Activated T-cell treated with anti-CD3 and anti-CD28 coated beads for 24 hours (primary cell): ENCODE measurements at places on chromosomes 6 and 20.

- DNase-seq: no peak
Observed at GRCh38 chr6:113464960-113465359, 392.2 kb upstream of the MARCKS start.

GRCh38 chr20:37414224-37415035, 68.5 kb downstream of the SRC start:
- DNase-seq: no peak

- DNase-seq: no peak
Observed at GRCh38 chr20:37522260-37523011, 1.4 kb downstream of the NNAT start.

- no peak for DNase-seq
Observed at GRCh38 chr20:2133318-2134183, 31.9 kb downstream of the STK35 start.

GRCh38 chr6:25747477-25747876, 7.1 kb upstream of the SLC17A4 start:
- no peak for DNase-seq

GRCh38 chr6:31502586-31502985, 4.6 kb downstream of the MICB start:
- no peak for DNase-seq

GRCh38 chr6:2806644-2807043, 35.0 kb downstream of the SERPINB1 start:
- DNase-seq: no peak

- no peak for DNase-seq
Observed at GRCh38 chr6:128078276-128078675, 177.4 kb upstream of the THEMIS start.

DNA sequence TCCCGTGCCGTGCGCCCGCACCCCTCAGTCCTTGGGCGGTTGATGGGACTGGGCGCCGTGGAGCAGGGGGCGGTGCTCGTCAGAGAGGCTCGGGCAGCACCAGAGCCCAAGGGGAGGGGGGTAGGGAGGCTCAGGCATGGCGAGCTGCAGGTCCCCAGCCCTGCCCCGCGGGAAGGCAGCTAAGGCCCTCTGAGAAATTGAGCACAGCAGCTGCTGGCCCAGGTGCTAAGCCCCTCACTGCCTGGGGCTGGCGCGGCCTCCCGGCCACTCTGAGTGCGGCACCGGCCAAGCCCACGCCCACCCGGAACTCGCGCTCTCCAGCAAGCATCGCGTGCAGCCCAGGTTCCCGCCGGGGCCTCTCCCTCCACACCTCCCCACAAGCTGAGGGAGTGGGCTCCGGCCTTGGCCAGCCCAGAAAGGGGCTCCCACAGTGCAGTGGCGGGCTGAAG, 16.4 kb downstream of the SOX4 start:
- no peak for DNase-seq

DNA sequence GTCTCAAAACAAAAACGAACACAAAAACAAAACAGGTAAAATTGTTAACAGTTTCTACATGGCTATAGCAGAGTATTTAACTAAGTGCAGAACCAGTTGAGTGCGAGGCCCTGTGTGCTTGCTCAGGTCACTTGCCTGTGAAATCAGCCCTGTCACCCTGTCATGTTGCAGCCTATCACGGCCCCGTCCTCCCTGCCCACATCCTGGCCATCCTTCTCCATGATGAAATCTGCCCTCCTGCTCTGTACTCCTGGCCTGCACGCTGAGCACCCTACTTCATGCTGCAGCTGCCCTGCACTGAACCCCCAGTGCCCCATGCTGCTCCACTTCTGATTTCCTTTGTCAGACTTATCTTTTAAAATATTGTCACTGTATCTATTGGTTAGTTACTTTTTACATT, 62.4 kb downstream of the DTD1 start:
- DNase-seq: no peak

GRCh38 chr6:11035616-11036350, 8.3 kb downstream of the ELOVL2 start:
- no peak for DNase-seq

- no peak for DNase-seq
Observed at GRCh38 chr6:74100719-74101287, 404.8 kb downstream of the CD109 start.

DNA sequence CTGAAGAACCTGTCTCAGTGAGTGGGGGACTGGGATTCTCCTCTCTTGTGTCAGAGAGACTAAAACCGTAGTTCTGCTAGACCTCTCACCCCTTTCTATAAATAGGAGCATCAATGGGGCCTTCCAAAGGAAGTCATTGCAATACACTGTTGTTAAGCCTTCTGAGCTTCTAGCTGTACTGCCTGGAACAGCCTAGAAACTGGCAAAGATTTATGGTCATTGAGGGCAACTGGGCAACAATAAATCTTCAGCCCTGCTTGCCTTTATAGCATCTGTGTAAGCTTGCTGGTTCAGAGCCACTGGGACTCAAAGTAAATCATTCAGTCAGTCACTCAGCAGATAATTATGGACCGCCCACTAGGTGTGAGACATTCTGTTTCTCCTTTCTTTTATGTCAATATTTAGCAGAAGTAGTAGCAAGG, 53.2 kb downstream of the PPP1R14C start:
- no peak for DNase-seq

GRCh38 chr6:10381830-10382208, 33.1 kb downstream of the TFAP2A start:
- no peak for DNase-seq

GRCh38 chr6:32945108-32945760, 4.4 kb upstream of the HLA-DMB start:
- no peak for DNase-seq

GRCh38 chr6:37010402-37010892, 5.0 kb downstream of the FGD2 start:
- no peak for DNase-seq

GRCh38 chr20:46709055-46709458, 392 bp upstream of the SLC2A10 start:
- DNase-seq: no peak

GRCh38 chr20:57080796-57081195, 185.6 kb downstream of the BMP7 start:
- no peak for DNase-seq

- DNase-seq: no peak
Observed at GRCh38 chr6:44897316-44897715, 430.8 kb upstream of the RUNX2 start.

- no peak for DNase-seq
Observed at GRCh38 chr20:30286157-30286556, 971.3 kb upstream of the DEFB115 start.

- no peak for DNase-seq
Observed at GRCh38 chr6:136961848-136962247, 39.7 kb downstream of the SLC35D3 start.

GRCh38 chr6:78831492-78831891, 35.9 kb upstream of the IRAK1BP1 start:
- DNase-seq: no peak

GRCh38 chr6:6560909-6561308, 27.6 kb upstream of the LY86 start:
- DNase-seq: no peak

- DNase-seq: no peak
Observed at GRCh38 chr20:43095034-43095433, 94.7 kb downstream of the PTPRT start.

DNA sequence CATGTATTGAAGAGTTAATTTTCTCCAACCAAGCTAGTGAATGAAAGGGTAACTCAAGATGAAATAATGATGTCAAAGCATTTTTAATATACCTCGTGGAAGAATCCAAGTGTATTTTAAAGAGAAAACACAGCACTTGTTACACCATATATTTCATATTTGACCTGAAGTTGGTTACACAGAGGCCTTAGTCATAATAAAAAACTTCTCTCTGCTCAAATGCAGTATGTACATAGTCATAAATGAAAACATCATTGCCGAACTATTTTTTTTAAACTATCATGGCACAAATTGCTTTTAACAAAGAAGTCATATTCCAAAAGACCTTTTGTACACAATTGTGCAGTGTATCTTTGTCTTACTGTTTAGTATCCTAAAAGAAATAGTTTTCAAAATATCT, 43.0 kb downstream of the BACH2 start:
- DNase-seq: no peak

- DNase-seq: no peak
Observed at GRCh38 chr6:25295651-25296050, 16.5 kb downstream of the CARMIL1 start.

GRCh38 chr20:38791291-38791690, 14.2 kb upstream of the PPP1R16B start:
- DNase-seq: no peak

- peak; percentile 42 for DNase-seq
Observed at GRCh38 chr6:63636518-63637021, 968 bp downstream of the PHF3 start.

DNA sequence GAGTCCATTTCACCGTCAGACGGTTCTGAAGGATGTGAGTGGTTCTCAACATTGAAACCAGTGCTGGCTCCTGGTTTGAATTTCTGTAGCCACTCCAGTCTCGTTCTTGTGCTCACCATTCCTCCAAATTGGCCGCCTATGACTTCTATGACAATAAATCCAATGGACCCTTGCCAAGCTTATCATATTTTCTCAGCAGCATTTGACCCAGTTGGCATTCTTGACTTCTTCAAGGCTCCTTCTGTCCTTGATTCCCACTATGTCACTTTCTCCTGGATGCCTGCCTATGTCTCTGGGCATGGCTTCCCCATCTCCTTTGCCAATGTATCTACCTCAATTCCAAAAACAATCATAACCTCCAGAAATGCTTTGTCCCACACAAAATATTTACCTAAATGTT, 756.0 kb upstream of the NRSN1 start:
- DNase-seq: no peak

DNA sequence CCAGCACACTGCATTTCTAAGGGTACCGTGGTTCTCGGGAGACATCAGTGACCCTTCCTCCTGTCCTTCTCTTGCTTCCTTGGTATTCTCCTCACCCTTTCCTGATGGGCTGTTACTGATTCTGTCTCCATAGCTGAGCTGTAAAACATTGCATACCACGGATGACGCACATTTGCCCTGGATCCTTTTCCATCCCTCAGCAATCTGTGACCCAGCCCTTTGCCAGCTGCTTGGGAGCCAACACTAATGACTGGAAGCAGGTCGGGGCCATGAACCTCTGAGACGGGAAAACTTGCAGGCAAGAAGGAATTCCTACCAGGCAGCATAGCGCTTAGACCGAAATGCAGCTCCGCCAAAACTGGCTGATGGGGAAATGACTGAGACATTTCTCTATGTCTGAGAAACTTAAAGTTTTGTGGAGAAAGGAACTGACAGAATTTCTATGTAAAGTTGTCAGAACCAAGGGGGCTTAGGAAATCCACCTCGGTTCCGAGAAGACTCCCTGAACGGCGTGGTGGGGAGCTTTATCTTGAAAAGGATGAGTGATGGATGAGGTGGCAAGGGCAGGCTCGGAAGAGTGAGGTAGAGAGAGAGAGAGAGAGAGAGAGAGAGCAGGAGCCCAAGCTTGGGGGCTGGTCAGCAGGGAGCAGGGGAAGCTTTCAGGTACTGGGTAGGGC, 19.2 kb downstream of the TUBB2B start:
- DNase-seq: no peak

- DNase-seq: no peak
Observed at GRCh38 chr6:110618591-110619267, 142.3 kb upstream of the SLC22A16 start.

DNA sequence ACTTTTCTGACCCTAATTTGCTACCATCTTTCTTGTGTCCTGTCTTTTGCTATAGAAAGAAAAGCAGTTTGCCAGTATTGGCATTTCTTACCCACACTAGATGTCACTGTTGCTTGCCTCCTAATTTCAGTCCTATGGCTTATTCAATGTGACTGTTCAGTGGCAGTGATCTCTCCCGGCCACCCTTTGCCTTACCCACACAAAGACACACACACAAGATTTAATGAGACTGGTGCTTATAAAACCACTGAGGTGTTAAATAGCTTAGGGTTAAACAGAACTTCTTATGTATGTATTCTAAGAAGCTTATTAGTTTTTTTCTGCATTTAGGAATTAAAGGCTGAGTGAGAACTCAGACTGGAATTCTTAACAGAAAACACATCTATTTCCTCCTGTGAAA, 233.6 kb upstream of the ASCC3 start:
- no peak for DNase-seq

DNA sequence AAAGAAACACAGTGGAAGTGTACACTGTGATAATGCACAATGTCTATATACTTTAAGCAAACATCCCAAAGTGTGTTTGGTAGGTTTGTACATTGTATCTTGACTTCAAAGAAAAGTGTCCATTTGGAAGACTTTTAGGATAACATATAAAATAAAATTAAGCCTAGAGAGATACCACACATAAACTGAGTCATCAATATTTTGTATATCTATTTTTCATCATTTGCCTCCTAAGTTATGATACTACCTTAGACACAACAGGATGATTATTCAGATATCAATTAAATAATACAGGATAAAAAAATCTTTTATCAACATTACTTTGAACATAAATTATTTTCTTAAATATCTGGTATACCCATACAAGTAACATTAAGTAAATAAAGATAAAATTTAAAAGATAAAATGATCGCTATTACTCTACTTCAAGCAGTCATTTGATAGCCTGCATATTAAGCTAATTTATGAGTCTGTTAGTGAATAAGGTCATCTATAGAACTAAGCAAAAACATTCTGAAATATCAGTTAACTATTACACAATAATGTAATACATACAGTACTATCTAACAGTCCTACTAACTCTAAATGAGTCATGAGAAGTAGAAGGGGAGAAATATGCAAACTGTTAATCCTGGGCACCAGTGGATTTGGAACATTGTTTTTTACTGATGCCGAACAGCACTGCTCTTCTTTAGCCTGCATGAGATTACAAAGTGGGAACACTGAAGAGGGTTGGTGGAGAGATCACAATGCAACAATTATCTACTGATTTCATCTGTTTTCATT, 158.4 kb upstream of the SIM1 start:
- DNase-seq: no peak
